ENCODE measurements at places on chromosomes 12 and 14. TPM values are rescaled to one million over a fixed set of nuclear protein-coding genes. Genes with fewer than 3 reads are reported as not detected.

- DNase-seq, result no peak
Observed at GRCh38 chr12:29241821-29242591, 92.9 kb downstream of the FAR2 start.

DNA sequence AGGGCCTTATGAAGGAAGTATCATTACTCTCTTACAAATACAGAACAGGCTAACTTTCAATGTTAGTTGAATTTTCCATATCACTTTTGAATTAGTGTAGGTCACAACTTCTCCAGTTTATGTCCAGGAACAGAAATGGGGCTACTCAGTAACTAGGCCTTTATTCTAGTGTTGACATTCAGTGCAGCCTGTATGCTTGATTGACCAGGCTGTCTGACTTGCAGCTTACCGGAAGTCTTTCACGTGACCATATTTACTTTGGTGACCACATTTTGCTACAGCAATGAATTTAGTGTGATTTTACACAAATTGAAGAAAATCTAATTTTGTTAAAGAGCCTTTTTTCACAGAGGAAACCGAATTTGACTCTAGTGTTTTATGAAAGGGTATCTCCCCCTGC is 12.4 kb downstream of the MTERF2 start:
- no peak for DNase-seq

DNA sequence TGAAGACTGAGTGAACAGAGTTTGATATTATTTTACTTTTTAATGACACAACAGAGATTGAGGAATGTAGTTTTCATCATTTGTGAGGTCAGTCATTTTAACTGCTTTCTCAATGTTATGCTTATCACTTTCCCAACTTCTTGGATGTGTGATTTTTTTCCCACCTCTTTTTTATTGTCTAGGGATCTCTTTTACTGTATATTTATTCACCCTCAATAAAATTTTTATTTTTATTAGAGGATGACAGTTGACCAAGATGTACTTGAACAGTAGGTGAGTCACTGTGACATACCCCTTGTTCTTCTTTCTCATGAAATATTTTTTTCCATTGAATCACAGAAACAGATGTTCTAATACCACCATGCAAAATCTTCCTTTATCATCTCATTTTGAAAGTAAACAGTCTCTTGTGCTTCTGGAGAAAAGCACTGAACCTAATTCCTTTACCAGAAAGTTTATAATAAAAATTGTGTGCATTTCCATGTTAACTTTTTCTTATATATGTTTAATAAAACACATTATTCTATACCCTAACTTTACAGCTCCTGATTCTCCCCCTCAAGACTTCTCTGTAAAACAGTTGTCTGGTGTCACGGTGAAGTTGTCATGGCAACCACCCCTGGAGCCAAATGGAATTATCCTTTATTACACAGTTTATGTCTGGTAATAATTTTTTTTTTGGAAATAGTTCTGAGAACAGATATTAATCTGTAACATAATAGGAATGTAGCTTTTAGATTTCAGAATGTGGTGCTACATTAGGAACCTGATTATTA is 65.9 kb downstream of the PTPRQ start:
- no peak for DNase-seq

DNA sequence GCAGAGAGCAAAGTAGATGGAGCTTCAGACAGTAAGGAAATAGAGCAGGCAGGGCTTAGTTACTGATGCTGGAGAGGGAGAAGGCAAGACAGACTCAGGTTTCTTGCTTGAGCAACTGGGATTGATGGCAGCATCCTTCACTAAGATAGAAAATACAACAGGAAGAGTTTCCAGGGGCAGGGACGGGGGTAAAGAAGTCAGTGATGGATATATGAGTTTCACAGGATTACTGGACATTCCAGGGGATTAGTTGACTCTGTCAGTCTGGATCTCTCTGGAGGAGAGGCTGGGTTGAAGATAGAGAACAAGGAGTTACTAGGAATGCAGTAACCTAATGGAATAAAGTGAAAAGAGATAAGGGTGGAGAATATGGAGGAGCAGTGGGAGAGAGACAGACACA is 74.5 kb upstream of the ATF1 start:
- DNase-seq, result no peak

The TAOK3 gene
- total RNA-seq, result 15.8 TPM

DNA sequence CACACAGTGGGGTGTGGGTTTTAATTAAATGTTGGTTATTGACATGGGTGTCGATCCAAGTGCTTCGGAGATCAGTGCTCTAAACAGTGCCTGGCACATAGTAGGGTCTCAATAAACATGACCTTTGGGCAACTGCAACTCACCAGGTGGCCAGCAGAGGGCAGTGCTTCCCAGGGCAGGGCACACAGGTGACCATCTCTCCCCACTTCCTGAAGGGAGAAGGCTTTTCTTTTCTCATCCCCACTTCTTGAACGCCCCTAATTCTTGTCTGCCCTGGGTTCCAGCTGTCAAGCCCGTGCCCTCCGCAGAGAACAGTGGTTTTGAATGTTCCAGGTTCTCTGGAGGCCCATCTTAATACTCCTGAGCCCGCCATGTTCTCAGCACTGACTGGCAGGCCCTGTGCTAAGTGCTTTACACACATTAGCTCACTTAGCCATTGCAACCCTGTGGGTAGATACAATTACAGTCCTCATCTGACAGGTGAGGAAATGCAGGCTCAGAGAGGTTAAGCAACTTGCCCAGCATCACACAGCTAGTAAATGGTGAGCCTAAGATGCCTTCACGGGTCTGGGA is 16.3 kb downstream of the RAPGEF3 start:
- DNase-seq, result no peak

- DNase-seq, result no peak
Observed at GRCh38 chr12:132397934-132398385, 68.6 kb upstream of the GALNT9 start.

DNA sequence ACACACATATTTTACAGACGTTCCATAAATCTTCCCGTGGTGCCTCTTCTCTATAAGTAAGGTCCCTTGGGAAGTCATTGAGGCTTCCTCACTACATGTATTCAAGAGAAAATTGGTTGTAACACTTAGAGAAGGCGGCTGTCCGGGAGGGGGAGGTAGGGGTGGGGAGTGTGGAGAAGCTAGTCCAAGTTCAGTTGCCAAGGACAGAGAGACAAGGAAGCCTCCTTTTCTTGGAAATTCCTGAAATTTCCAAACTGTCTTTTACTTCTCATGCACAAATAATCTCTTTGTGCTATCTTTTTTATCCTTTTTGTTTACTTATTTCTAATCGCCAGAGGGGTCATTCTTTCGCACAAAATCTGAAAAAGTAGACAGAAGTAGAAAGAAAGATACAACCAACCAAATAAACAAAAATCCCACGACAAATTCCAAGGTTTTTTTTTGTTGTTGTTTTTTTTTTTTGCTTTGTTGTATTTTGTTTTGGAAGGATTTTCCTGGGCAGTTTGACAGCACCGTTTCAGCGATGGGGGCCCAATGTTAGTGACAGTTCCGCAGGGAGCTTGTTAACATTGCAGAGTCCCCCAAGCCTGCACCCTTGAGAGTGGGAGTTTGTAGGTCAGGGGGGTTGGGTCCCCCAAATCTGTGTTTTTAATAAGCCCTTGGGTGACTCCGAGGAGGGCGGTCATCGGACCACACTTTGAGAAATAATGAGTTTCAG is 45.2 kb downstream of the MAP1LC3B2 start:
- DNase-seq, result no peak

The GRIP1 gene
- total RNA-seq, result 18.5 TPM

The CIT gene
- 50.9 TPM for total RNA-seq

GRCh38 chr14:102646615-102647014 is 54.2 kb downstream of the RCOR1 start:
- DNase-seq, result no peak

DNA sequence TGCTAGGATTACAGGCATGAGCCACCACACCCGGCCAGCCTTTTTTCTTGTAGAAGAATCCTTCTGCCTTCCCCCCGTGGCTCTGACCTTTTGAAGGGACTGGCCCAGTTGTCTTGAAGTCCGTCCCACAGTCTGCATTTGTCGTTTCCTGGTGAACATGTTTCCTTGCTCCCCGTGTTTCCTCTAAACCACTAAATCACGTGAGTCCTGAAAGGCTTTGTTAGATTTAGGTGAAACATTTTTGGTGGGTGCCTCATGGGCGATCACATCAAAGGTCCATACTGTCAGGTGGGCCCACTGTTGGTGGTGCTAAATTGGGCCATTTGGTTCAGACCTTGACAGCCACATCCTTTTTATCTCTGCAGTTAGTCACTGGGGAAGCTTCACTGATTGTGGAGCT is 26.3 kb downstream of the MLXIP start:
- no peak for DNase-seq

- peak; percentile 29 for DNase-seq
Observed at GRCh38 chr12:243381-243780, 19.3 kb downstream of the SLC6A13 start.

DNA sequence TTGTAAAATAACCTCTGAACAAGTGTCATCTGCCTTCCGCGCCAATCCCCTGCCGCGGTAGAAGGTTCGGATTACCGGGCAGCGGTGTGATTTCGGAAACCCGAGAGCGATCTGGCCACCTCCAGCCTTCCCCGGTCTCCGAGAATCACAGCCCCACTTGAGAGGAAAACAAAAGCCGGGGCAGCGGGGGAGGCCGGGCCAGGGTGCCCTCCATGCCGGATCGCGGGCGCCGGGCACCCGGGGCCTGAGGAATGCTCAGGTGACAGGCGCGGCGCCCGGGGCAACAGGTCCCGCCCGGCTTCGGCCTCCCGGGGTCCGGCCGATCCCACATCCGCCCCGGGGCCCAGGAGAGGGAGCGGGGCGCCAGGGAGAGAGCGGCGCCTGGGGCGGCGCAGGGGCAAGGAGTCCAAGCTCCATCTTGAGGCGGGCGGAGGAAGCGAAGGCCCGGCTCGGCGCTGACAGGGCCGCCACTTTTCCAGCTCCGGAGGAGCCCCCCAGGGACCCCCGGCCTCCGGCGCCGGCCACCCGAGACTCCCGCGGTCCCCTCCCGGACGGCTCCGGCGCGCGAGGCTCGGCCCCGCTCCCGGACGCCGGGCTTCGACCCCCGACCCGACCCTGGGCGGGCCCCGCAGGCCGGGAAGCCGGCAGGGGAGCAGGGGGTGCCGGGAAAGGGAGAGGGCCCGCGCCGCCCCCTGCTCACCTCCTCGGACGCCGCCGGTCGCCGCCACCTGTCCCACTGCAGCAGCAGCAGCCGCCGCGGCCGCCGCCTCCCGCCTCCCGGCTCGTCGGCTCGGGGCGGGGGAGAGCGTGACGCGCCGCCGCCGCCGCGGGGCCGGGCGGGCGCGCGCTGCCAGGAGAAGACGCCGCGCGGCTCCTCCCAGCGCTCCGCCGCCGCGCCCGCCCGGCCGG is at the start of gene CLIP1:
Gene CLIP1 (minus strand): TSS at position 849 of the 909 bp plus-strand sequence. CDS start 42,217 bp downstream, outside the sequence.
- DNase-seq, result peak; percentile 80

The C14orf180 gene
- not detected for total RNA-seq

DNA sequence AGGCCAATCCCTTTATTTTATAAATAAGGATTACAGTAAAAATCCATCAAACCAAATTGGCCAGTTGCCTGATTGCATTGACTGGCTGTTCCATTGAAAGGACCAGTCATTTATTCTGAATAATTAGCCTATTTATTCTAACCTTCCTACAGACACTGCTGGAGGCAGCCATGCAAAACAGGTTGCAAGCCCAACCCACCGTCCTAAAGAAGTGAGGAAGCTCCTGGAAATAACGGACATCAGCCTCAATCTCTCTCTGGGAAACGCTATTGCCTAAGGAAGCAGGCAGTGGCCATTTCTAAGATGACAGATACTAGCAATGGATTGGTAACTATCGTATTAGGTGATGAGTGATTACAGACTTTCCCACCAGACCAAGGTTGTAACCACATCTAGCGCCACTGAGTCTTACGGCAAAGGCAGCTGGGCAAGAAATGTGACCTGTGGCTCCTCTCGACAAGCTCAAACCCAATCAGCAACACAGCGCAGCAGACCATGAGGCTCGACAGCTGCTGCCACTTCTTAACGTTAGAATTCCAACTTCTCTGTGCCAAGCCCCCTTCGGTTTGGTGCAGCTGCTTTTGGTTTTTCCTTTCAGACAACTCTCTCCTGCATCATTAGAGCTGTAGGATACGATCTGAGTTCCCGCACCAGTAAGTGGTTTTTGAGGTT is 134.2 kb downstream of the KCNK10 start:
- DNase-seq, result no peak

The TMCC3 gene
- total RNA-seq, result 18.2 TPM

GRCh38 chr12:14771651-14772137 is 31.6 kb downstream of the WBP11 start:
- no peak for DNase-seq

- DNase-seq, result no peak
Observed at GRCh38 chr12:15693228-15693911, 95.8 kb downstream of the EPS8 start.

GRCh38 chr14:66140213-66140918 is 345.8 kb upstream of the CCDC196 start:
- DNase-seq, result no peak

GRCh38 chr12:22855456-22855855 is 230.5 kb downstream of the ETNK1 start:
- no peak for DNase-seq

DNA sequence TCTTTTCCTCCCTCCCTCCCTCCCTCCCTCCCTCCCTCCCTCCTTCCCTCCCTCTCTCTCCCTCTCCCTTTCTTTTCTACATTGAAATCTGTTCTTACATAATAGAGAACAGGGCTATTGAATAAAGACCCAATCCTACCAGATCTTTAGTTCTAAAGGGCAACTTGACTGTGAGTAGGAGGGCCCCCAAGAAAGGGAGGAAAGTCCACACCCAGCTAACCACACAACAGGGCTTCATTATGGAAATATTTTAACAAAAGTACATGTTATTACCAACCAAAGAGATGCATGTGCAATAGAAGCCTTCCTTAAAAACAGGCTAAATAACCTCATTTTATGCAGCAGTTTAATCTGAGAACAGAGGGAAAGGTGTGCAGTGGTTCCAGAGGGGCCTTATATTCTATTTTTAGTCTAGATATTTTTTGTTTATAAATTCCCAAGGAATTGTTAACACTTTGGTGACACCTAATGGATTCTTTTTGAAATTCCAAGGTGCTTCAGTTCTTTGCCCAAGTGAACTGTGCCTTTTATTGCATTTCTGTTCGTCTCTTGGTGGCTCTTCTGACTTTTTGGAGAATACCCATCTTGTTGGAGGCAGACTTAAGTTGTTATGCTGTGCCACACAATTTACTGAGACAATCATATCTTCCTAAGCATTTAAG is 63.0 kb downstream of the GNS start:
- DNase-seq, result no peak

DNA sequence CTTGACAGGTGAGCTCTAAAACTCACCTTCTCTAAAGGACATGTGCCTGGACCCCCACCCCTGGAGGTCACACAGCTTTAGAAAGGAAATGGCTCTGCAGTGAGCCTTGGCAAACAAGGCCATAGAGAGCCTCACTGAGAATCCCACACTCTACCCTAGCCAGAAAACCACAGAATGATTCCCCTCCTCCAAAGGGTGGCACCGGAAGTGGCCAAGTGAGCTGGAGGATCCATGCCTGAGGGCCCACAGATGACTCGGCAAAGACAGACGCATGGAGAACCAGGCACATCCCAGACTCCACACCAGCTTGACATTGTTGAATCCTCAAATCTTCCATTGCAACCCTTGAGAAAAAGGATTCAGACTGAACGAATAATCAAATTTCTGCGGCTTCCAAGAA is 54.2 kb upstream of the PTHLH start:
- no peak for DNase-seq

The PEBP1 gene
- 326 TPM for total RNA-seq

The XRCC3 gene
- 35.2 TPM for total RNA-seq

GRCh38 chr12:54879150-54879549 is 24.8 kb downstream of the MUCL1 start:
- DNase-seq, result no peak

Data from type B pancreatic cell (in vitro differentiated cells).